ENCODE measurements at places on chromosomes 3 and 15. TPM values are rescaled to one million over a fixed set of nuclear protein-coding genes. Genes with fewer than 3 reads are reported as not detected.

The PIGB gene
- total RNA-seq = 4.7 TPM

GRCh38 chr15:66703540-66703941 lies 1.5 kb downstream of the SMAD6 start:
- DNase-seq = no peak

GRCh38 chr3:4748701-4749378 lies 230.4 kb upstream of the BHLHE40 start:
- no peak for DNase-seq

GRCh38 chr3:10876661-10877060 lies 60.6 kb downstream of the SLC6A11 start:
- DNase-seq = no peak

DNA sequence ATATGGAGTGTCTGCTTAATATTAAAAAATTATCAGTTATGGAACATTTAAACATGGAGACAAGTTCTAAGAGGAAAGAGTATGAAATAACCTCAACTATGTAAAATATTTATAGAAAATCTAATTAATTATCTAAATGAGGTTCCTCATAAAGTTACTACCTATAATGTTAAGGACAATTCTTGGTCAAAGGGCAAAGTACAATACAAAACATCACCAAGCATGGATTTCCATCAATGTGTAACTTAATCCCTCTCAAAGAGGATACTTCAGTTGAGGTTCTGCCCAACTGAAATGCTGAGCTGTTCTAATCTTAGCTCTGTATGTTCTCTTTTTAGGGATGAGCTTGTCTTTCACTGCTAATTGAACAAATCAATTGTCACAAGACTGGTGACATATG lies 56.0 kb upstream of the CHRM5 start:
- DNase-seq = no peak

GRCh38 chr3:110542552-110543150 lies 529.0 kb upstream of the NECTIN3 start:
- DNase-seq = no peak

DNA sequence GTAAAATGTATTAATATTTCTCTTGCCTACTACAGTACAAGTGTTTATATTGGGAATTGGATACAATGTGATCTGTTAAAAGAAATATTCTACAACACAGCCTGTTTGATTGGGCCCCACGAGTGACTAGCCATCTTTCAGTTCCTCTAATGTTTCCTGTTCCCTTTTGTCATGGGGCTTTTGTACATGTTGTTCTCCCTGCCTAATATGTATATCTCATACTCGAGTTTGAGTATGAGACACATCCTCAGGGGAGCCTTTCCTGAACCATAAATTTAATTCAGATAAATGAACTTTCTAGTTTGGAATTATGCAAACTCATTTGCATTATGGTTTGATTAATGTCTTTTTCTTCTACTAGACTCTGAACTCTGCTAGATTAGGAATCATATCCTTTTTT lies 65.5 kb downstream of the MEF2A start:
- no peak for DNase-seq

Measured in cardiac septum (tissue), 1 donor.